ENCODE measurements at places on chromosomes 6 and 20.

- DNase-seq = no peak
These were observed 1286.9 kb downstream of the EPHA7 start for GRCh38 chr6:92132457-92132856.

DNA sequence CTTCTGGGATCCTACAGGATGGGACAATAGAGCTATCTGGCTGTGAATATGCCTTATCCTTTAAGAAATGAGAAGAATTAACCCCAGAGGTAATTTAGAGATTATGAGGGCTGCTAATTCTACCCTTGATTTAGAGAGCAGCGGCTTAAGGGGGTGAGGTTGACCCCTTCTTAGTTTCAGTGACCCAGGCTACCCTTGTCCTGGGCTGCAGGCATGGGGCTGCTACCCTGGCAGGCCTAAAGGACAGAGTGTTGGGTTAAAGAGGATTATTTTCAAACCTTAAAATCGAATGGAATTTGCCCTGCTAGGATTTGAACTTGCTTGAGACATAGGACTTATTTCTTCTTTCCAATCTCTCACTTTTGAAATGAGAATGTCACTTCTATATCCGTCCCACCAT lies 1343.4 kb downstream of the HACE1 start:
- no peak for DNase-seq

GRCh38 chr6:105501246-105501645 lies 98.4 kb upstream of the PREP start:
- DNase-seq = no peak

GRCh38 chr6:111596784-111597183 lies 8.9 kb downstream of the TRAF3IP2 start:
- no peak for DNase-seq

DNA sequence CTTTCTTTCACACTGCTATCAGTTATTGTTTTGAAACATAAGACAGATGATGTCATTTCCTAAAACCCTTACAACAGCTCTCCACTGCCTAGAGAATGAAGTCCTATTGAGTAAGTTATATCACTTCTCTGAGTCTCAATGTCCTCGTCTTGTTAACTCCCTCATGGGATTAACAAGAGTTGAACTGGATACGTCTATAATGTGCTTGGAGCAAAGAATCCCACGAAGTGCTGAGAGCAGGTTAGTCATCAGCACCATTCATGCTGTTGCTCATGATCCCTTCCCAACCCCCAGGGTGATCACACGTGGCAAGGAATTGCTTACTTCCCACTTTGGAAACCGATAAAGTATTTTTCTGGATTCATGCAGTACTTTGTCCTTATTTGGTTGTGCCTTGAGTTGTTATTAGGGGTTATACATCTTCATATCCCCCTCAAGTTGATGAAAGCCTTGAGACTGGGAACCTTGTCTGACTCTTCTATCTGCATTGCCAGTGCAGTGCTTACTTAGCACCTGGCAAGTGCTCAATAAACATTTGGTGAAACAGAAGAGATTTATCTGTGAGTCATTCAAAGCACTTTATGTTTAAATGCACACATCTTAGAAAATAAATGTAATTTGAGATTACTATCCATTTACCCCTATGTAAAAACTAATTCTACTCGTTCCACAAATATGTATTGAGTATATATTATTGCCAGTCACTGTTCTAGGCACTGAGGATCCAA lies 487.5 kb downstream of the EPM2A start:
- DNase-seq = no peak

DNA sequence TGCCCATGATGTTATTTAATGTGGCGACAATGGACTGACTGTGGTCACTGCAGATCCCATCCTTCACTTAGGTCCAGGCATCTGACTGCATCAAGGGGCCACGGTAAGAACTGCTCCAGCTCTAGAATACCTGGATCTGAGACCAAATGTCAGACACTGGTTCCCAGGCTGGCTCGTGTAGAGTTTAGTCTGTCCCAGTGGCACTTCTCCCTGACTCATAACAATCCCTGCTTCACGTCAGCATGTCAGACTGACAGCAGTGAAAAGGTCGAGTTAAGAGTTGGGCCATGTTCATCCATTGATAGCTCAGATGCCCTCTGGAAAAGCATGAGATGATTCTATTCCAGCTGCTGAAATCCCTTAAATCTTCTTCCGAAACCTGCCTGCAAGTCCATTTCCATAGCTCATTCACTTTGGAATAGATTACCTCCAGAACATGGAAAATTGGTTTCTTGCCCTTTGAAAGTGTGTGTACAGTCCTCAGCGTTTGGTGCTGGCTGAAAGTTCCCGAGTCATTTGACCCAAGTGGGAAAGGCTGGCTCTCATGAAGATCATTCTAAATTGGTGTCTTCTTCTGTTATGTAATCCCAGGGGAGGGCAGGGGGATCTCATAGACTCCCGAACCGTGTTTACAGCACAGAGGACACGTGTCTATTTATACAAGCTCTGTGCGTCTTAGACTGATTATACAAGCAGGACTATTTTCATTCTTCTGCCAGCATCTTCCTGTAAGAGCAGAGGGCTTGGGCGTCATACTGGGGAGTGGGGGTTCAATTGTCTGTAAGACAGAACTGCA lies 160.8 kb downstream of the ZDHHC14 start:
- no peak for DNase-seq

- DNase-seq = no peak
These were observed 280.5 kb downstream of the SYNE1 start for GRCh38 chr6:152356662-152357061.

DNA sequence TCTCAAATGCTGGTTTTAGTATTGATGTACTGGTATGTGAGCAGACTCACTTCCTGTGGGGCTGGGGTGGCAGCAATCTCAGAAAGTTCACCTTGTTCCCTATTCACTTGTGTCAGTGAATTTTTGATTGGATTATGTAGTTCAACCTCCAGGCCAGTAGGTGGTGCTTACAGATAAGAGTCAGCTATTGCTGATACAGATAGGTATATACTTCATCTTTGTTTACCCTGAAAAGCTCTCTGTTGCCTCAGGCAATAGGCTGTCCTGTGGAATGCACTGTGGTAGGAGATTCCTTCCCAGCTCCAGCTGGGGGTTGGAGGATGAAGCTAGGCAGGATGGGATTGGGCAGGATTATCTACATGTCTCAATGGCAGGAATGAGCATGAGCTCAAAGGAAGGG lies 851.2 kb upstream of the EYS start:
- DNase-seq = no peak

GRCh38 chr6:41278699-41279405 lies 7.6 kb downstream of the TREM1 start:
- DNase-seq = peak; percentile 27

GRCh38 chr6:138970856-138971425 lies 17.1 kb downstream of the REPS1 start:
- DNase-seq = no peak

DNA sequence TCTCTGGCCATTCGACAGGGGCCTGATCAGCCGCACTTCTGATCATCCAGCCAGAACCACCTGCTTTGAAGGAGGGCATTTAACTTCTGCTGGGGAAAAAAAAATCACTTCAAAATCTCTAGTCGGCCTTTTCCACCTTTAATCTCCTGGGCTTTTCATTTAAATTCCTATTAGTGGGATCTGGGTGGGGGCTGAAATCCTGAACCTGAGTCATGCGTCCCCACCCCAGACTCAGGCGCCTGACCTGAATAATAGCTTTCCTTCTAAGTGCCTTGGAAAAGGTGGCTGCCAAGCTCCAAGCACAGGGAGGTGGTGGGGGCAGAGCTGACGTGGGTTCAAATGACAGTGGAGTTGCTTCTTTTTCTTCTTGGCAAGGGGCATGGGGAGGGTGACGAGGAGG lies 246.0 kb upstream of the EXOC2 start:
- no peak for DNase-seq

DNA sequence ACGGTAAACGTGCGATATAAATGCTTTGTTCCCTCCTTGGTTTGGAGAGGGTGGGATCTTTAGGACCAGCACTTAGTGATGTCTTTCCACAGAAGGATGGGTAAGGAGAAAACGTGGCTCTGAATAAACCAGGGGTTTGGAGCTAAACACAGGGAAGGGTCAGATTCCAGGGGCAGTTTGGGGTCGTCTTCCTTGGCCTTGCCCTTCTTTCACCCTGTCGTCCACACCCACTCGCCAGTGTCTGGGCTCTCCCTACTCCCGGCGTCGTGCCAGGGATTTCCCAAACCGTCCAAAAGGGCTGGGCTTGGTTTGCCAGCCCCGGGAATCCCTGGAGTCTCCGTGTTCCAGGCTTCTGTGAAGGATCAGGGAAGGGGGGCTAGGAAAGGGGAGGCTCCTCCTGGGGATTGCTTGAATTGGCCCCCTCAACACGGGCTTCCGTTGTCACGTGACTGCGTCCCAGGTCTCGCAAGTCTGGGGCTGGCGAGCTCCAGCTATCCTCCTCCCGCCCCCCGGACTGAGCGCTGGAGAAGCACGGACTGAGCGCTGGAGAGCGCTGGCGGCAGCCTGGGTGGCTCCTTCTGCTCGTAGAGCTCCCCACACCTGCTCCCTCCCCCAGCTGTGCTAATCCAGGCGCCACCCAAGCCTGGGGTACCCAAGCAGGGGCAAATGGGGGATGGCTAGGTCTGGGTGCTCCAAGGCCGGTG lies 9.4 kb upstream of the ARMC12 start:
- no peak for DNase-seq

DNA sequence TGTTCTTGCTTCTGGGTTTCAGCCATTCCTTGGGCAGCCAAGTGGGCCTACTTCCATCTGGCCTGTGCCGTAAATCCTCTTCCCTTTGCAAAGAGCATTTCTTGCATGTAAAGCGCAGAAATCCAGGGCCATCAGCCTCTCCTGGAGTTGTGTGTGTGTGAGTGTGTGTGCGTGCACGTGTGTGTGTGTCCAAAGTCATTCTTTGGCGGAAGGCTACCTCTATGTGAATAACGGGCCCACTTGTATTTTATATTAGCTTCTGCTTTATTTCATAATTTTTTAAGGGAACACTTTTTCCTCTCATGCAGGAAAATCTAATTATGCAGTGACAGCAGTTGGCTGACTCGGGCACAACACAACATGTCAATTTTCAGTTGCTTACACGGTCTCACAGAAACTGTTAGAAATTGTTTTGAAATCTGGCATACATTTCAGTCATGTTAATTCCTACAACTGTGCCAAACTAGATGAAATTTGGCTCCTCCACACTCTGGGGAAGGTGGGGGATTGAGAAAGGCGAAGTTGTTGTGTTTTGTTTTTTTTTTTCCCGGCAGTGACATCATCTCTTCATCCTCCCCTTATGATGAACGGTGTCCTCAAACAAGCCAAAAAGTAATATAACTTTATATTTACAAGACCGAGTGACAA lies 223.7 kb upstream of the TSHZ2 start:
- DNase-seq = no peak

DNA sequence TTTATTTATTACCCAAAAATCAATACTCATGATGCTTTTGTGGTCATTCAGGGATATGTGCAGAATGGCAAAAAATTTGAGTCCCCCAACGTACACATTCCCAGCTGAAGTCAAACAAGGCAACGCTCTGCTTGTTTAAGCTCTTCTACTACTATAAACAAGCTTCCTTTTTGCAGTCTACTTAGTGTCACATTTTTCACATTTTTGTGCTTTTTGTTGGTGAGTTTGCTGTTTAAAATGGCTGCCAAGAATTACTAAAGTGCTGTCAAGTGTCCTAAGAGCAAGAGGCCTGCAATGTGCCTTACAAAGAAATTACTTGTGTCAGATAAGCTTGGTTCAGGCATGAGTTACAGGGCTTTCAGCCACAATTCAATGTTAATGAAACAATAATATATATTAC lies 2.1 kb downstream of the WFDC8 start:
- no peak for DNase-seq

- DNase-seq = no peak
These were observed 10.2 kb downstream of the SLC29A1 start for GRCh38 chr6:44233567-44234100.

- DNase-seq = no peak
These were observed 19.8 kb upstream of the MYLIP start for GRCh38 chr6:16108921-16109658.

DNA sequence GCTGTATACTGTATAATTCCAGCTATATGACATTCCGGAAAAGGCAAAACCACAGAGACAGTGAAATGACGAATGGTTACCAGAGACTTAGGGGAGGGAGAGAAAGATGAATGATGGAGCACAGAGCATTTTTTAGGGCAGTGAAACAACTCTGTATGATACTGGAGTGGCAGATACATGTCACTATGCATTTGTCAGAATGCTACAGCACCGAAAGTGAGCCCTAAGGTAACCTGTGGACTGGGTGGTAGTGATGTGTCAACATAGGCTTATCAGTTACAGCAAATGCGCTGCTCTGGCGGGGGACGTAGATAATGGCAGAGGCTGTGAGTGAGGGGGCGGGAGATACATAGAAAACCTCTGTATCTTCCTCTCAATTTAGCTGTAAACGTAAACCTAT lies 201.3 kb upstream of the SSTR4 start:
- DNase-seq = no peak

GRCh38 chr20:51122931-51123658 lies 100.2 kb upstream of the KCNG1 start:
- DNase-seq = no peak

DNA sequence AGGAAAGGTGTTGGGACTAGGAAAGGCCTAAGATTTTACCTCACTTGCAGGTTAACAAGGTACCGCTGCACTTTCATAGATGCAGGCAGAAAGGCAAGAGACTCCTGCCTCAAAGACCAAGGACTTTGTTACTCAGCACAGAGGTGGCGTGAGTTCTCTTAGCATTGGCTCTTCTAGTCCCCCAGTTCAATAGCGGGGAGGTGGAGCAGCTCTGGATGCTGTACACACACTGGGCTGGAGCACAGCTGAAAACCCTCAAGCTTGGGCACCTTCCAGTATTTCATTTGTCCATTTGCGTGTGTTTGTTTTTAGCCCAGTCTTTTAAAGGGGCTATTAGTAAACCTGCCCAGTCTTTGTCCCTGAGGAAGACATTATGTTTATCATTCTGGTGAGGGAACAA lies 345.2 kb downstream of the FARS2 start:
- no peak for DNase-seq

DNA sequence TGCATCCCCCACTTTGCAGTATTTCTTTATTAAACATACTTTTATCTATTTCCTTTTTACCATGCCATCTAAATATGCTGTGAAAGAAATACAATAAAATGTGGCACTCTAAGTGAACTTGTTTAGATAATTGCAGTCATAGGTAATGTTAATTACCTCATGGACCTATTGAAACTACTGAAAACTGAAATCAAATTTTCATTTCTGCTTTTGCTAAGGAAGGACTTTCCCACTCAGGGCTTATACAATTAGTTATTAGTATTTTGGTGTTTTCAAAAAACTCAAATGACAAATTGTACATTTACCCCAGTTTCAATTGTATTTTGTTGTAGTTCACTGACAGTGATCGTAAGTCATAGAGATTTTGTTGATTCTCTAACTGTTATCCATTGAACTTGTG lies 88.4 kb downstream of the ID4 start:
- no peak for DNase-seq

- DNase-seq = no peak
These were observed 14.4 kb upstream of the FAM217A start for GRCh38 chr6:4093288-4093687.

DNA sequence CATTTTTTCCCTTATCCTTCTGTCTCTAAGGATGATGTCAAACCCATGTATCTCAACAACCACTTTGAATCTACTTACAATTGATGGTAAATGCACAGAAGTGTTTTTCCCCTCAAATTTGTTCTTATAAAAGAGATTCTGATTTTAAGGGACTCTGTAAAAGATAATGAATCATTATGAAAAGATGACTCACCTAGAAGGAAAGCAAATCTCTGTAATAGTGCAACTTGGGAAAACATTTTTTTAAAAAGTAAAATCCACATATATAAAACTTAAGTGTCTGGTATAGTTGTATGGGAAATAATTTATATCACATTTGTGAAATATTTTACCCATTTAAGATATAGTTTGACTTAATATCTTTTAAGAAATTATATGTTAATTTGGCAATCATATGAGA lies 137.0 kb downstream of the TINAG start:
- DNase-seq = no peak
